ENCODE measurements at places on chromosomes 4 and X.

GRCh38 chrX:1418901-1419544 is 27.1 kb upstream of the SLC25A6 start:
- DNase-seq = no peak

GRCh38 chr4:110733901-110734300 is 111.0 kb upstream of the PITX2 start:
- no peak for DNase-seq

- DNase-seq = no peak
Observed at GRCh38 chr4:13262816-13263215, 221.3 kb downstream of the RAB28 start.

GRCh38 chr4:169398316-169398715 is 127.6 kb upstream of the SH3RF1 start:
- peak; percentile 92 for DNase-seq

GRCh38 chr4:75655562-75655961 is 17.6 kb downstream of the G3BP2 start:
- no peak for DNase-seq

DNA sequence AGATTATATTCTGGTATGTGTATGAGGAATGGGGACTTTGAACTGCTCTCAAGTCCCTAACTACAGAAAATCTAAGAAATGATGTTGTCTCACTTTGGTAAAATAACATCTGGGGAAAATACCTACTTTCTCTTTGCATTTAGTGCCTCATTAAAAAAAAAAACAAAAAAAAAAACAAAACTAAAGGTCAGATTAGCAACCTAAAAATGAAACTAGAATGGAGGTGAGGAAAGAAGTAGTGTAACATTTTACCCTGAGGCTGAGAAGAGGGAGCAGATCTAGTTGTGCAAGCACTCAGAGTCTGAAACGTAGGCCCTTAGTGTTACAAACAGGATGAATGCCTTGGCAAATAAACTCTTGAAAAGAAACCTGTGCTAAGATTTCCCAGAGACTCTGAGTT is 56.0 kb downstream of the VGLL1 start:
- DNase-seq = no peak

DNA sequence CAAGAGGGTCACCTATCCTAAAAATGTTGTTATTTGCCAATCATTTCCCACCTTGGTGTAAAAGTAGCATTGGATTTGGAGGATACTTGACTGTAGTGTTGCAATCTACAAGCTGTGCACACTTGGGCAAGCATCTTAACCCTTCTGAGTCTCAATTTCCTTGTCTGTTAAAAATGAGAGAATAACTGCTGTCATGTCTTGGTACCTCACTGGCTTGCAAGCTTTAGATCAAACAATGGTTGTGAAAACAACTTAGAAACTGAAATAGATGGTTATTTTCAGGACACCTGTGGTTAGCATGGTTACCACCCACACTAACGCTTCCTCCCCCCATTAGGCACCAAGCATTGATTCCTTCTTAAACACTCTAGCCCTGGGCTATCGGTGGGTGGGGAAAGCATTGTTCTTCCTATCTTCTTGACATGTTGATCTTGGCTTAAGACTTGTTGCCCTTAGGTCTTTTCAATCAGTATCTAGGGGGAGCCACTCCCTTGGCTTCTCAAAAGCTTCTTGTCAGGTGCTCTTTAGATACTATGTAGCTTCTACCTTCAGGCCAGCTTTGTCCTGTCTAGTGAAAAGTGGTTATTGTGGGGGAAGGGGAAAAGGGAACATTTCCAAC is 10.6 kb upstream of the AMOT start:
- DNase-seq = no peak

DNA sequence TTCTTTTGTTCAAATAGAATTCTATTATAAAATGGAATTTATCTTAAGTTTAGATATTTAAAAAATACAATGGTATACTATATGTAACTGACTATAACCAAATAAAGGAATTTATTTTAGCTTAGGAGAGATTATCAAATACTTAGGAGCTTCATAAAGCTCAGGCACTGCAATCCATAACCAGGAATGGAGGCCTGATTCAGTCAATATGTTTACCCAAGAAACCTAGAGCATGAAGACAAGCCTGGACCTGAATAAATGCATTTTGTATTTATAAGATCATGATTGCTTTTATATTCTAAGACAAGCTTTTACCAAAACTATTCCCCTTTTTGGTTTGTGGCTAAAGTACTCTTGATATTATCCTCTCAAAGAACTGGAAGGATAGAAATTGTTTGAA is 742.6 kb downstream of the FAT4 start:
- DNase-seq = no peak

DNA sequence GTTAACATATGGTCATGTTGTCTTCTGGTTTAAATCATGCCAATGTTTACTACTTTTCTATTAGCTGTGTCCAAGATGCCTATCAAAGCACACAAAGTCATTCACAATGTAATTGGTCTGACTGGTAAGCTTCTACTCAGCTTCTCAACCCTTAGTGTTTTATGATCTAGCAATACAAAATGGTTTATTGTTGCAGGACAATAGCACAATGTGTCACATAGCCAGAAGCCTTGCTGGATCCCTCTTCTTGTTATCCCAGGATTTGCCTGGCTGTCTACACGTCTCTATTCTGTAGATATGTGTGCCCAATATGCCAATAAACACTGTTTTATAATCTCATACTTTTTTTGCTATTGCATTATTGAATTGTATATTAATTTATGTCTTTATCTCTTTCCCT is 1111.0 kb upstream of the AGA start:
- no peak for DNase-seq

- no peak for DNase-seq
Observed at GRCh38 chrX:8010105-8010504, 82.9 kb upstream of the PNPLA4 start.

DNA sequence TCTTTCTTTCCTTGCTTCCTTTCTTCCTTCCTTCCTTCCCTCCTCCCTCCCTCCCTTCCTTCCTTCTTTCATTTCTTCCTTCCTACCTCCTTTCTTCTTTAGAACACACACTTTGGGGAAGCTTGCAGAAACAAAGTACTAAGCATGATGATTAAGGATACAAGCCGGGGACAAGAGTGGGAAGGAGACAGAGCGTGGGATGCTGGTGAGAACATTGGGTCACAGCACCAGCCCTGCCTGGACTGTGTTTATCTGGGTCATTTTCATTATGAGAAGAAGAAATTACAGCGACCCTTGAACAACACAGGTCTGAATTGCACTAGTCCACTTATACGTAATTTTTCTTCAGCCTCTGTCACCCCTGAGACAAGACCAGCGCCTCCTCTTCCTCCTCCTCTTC is 169.3 kb upstream of the TBL1X start:
- no peak for DNase-seq

DNA sequence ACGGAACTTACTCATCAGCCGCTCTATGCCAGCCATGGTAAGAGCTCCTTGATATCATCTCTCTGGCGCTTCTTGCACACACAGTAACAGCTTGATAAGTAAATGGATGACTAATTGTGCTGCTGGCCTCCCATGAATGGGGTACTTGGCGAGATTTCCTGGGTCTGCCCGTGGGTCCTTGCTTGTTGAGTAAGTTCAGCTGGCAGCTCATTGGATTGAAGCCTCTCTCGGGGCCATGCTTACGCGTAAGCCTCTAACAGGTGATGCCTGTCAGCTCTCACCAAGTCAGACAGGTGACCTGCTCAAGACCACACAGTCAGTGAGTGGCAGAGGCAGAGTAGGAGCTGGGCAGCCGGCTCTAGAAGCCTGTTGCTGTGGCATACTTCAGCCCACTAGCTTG is 7.7 kb downstream of the NSG1 start:
- DNase-seq = no peak

DNA sequence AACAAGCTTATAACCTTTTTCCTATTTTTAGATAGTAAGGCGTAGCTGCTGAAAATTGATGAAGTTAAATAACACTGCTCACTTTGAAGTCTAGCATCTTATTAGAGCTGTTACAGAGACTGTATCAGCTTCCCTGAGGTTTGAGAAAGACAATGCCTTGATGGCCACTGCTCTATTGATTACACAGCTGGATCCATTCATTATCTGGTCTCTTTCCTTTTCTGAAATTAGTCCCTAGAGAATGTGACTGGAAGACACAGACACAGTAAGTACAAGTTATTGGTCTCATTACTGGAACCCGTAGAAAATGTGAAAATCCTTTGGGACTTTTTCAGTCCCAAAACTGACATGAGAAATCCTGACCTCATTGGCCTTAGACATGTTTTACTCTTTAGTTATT is 188.3 kb downstream of the NAF1 start:
- no peak for DNase-seq

DNA sequence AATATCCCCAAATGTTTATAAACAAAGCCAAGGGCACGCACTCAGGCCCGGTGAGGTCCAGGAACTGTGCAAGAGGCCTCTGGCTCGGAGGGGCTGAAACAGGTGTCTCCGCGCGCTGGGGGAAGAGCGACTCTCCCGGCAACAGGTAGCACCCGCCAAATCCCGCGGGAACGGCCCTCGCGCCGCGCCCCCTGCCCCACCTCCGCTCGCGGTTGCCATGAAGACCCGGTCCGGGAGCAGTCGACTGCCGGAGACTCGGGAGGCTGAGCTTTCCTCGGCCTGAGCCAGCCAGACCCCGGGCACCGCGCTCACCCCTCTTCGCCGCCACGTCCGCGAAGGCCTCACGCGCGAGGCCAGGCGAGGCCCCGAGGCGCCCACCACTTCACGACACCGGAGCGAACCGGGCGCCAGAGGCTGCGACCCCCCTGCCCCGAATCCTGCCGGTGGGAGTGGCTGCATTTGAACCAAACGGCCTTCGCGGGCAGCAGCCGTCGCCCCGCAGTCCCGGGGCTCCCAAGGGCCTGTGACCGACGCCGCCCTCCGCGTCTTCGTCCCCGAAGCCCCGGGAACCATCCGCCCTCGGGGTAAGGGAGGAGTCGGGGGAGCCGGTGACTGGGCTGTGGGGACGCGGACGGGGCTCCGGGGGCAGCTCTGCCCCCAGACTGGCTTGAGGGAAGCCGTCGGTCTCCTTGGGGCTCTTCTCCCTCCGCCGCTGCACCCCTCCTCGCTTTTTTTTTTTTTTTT is at the start of gene NSUN7:
Gene NSUN7, plus strand, starts transcription at position 239 of the 744 bp plus-strand sequence. CDS start 739 bp downstream, outside the sequence.
- no peak for DNase-seq

DNA sequence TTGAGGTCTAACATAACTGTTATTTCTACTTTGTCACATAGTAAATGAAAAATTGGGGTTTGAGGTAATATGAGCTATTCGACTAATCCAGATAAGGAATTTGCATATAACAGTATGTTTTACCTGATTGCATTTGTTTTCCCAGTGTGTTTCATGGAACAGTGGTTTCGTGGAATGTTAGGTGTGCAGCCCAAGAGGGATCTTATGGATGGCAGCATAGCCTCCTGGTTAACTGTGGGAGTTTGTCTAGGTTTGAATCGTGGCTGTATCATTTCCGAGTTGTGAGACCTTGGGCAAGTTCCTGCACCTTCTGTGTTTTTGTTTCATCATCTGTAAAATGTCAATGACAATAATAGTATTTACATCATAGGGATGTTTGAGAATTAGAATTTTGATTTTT is 7.9 kb downstream of the BMPR1B start:
- DNase-seq = no peak

GRCh38 chr4:25310066-25310802 is 2.3 kb upstream of the ZCCHC4 start:
- no peak for DNase-seq

DNA sequence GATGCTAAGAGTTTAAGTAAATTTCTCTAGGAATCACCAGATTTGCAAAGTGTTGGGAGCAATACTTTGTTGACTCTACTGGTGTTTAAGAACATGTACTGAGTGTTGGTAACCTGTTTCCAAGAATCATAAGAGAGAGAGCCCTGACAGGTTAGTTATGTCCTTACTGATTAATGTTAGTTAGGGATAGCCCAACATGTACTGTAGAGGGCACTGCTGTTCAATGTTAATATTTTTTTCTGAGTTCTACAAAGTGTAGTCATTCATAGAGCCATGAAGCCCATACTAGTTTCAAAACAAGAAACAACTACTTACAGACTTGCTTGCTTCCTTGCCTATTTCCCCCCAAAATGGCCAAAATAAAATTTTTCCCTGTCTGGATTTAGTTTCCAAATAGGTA is 11.9 kb downstream of the TMPRSS11D start:
- no peak for DNase-seq

GRCh38 chrX:129361576-129361975 is 161.7 kb downstream of the SMARCA1 start:
- no peak for DNase-seq

DNA sequence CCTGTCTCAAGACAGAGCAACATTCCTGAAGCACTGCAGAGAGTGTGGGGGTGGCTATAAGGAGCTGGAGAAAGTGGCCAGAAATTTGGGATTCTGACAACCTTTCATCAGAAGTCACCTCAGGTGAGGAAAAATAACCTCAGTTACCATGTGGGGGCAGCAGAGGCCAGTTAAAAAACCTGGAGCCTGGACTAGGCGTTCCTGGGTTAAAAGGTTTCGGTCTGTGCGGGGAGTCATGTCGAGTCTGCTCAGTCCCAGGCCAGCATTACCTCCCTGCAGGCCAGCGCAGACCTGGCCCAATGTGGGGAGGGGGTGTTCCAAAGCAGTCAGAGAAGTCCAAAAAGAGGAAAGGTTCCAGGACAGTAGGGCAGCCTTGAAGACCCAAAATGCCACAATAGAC is 10.9 kb upstream of the NALF2 start:
- no peak for DNase-seq

- no peak for DNase-seq
Observed at GRCh38 chr4:100421361-100421978, 96.4 kb downstream of the EMCN start.

DNA sequence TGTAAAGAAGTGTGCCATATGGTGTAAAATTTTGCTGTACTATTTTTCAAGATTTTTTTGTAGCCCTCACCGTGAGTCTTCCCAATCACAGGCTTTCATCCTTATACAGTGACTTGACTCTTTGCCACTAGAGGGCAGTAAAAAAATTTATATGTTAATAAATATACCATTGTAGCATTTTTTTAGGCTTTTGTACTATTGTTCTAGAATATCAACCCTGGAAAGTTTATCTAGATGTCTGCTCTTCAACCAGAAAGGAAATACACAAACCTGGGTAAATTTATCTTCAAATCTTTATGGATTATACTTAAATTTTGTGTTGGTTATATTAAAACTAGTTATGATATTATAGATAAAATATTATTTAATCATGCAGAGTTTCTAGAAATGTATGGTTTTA is 235.3 kb downstream of the TENM3 start:
- no peak for DNase-seq

DNA sequence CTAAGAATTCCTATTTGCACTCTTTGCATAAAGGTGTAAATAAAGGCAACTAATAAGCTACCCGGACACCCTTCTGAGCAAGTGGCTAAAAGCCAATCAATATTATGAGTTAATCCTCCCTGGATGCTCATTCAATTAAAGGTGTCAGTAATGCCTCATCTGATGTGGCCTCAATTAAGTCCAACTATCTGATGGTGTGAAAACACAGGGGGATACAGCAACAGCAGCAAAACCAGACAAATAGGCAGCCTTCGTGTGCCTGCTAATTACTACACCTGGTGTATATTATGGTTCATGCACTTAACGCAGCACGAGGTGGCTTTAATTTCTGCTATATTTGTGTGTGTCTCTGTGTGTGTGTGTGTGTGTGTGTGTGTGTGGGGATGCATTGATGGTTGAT is 244.4 kb downstream of the DCLK2 start:
- no peak for DNase-seq

GRCh38 chr4:2413821-2414610 is 4.4 kb downstream of the ZFYVE28 start:
- no peak for DNase-seq

GRCh38 chrX:10112510-10112909 is 44.3 kb upstream of the CLCN4 start:
- DNase-seq = no peak
